ENCODE measurements at places on chromosomes 2 and 18. TPM values are rescaled to one million over a fixed set of nuclear protein-coding genes. Genes with fewer than 3 reads are reported as not detected.

The RAB6C gene
- not detected for total RNA-seq

The STON1 gene
- 2.1 TPM for total RNA-seq

GRCh38 chr18:75320506-75320905 lies 107.0 kb downstream of the SMIM21 start:
- DNase-seq = no peak

GRCh38 chr18:55115606-55116005 lies 156.3 kb upstream of the CCDC68 start:
- no peak for DNase-seq

- no peak for DNase-seq
Measured at GRCh38 chr2:43133336-43133707, 93.1 kb downstream of the ZFP36L2 start.

- no peak for DNase-seq
Measured at GRCh38 chr2:222946700-222947287, 86.0 kb downstream of the ACSL3 start.

DNA sequence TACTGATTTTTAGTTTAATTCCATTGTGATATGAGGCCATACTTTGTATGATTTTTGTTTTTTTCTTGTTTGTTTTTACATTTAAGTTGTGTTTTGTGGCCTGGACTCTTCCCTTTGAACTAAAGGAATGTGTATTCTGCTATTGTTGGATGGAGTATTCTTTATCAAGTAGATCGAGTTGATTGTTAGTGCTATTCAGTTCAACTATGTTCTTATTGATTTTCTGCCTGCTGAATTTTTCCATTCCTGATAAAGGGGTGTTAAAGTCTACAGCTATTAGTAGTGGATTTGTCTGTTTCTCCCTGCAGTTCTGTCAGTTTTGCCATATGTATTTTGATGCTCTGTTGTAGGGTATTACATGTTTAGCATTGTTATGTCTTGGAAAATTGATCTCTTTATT lies 14.5 kb downstream of the RNF144A start:
- no peak for DNase-seq

- no peak for DNase-seq
Measured at GRCh38 chr2:24016376-24016761, 6.5 kb downstream of the MFSD2B start.

All from dermis microvascular lymphatic vessel endothelial cell (primary cell).